Right renal cortex interstitium (tissue), 3 donors: ENCODE measurements at places on chromosomes 2 and 18.

GRCh38 chr18:45833846-45834245 is 8.4 kb downstream of the SIGLEC15 start:
- no peak for DNase-seq

- DNase-seq: no peak
Observed at GRCh38 chr2:226913641-226914040, 77.8 kb downstream of the RHBDD1 start.

DNA sequence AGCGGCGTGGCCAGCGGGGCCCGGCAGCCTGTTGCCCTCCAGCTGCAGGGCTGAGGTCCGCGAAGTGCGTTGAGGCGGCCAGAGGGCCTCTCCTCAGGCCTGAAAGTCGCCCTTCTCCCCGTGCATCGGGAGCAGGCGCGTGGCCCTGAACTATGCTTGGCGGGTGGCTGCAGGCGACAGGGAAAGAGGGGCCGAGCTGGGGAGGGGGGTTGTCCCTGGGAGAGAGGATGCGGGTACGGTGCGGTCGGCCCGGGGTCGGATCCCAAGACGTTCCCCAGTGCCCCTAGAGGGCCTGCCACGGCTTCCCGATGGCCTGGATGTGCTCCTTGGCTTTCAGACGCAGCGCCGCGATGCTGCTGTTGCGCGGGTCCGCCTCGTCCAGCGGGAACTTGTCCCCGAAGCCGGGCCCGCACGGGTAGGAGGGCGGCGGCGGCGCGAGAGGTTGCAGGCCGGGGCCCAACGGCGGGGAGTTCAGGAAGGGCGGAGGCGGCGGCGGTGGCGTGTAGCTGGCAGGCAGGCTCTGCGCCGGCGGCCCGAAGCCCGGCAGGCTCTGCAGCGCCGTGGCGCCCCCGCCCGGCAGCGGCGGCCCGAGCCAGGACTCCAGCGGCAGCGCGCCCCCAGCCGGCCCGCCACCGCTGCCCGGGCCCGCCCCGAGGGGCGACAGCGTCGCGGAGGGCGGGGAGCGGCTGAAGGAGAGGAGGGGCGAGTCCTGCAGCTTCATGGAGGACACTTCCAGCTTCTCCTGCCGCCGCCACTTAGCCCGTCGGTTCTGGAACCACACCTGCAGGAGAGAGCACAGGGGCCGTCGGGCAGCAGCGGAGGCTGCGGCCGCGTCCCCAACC is 4.3 kb downstream of the RAX start:
- no peak for DNase-seq

DNA sequence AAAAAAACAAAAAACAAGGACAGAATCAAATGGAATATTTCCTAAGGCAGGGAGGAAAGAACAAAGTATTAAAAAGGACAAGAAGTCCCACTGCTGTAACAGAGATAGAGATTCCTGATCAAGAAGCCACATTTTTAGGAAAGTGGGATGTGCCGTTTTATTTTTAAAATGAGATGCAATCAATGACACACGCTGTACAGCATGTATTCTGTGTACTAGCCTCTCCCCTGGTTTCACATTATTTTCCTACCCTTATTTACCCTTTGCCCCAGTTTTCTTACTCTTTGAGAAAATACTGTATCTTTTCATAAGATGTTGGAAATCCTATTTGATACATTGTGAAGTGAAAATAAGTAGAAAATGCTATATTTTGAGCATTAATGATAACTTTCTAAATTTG is 45.8 kb downstream of the E2F6 start:
- DNase-seq: no peak

GRCh38 chr18:50776383-50776782 is 43.4 kb downstream of the MRO start:
- no peak for DNase-seq

GRCh38 chr2:189426886-189427285 is 14.4 kb upstream of the WDR75 start:
- DNase-seq: no peak

DNA sequence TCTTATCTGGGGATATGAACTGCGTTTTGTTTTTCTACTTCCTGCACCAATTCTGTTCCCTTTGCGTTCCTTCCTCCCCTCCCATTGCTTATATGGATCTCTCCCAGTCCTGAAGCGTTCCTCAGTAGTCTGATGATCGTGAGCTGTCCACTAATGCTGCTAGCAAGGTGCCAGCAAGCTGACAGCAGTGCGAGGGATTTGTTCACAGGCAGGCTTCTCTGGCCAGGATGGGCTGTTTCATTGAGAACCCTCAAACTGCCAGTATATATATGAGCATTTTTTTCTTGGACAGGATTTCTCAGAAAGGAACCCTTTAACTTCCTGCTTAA is 40.1 kb downstream of the GTF3C3 start:
- no peak for DNase-seq

- DNase-seq: no peak
Observed at GRCh38 chr2:60271131-60271530, 282.3 kb downstream of the BCL11A start.

DNA sequence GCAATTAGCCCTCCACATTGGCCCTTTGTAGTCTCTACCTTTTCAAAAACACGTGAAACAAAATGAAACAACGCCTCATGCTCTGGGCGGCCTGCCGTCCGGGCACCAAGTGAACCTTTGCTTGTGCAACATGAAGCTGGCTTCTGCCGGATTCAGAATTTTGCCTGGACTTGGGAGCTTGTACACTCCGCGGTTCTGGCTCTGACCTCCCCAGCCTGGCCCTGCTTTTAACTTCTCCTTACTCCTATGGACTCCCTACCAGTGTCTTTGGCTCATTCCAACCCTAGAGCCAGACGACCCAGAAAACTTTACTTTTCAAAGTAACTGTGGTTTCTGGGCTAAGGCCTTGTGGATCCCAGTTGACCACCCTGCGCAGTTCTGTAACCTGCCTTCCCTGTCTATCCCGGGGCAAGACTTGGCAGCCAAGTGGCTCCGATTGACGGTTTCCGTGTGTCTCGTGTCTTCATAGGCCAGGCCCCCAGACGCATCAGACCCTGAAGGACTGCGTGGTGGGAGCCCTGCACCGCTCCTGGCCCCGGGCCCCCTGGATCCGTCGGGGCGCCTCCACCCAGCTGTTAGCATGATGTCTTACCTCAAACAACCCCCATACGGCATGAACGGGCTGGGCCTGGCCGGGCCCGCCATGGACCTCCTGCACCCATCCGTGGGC is 1.9 kb downstream of the OTX1 start:
- no peak for DNase-seq

DNA sequence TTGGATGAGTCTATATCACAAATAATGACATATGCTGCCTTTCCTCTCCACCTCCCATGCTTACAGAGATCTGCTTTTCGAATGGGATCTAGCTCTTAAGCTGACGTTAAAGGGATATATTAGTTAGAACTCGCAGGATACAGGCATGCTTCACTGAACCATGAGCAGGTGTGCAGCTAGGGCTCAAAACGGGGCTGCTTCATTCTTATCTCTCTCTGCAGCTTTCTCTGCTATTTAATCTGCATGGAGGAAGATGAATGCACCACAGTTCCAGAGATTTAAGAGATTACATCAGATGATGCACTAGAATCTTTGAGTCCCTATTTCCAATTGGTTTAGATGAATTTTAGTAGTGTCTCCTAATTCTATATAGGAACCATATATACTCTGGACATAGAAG is 327.0 kb downstream of the RAD51AP2 start:
- no peak for DNase-seq

DNA sequence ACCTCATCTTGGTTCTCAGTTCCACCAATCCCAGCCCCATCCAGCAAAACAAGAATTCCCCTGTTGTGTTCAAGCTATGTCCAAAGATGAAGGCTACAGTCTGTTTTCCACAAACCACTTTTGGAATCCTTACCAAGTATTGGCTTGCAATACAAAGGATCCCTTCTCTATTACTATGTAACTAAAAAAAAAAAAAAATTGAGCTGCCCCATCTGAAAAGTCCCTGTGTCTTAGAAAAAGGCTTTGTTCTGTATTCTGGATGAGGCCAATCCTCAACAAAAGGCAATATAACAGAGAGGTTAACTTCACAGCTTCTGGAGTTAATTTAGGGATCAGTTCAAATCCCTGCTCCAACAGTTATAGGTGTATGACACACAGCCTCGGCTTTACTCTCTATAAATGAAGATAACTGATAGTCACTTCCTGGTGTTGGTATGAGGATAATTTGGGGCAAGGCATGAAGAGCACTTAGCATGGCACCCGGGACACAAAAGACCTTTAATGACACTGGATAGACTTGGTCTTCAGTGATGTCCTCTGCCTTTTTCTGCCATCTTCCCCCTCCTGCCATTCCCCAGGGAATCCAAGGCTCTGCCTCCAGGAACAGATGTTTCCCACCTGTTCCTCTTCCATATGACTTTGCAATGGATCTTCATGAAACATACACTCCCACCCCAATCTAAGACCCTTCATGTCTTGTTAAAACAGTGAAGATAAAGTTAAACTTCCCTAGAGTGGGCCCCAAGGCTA is 61.2 kb upstream of the ATL2 start:
- no peak for DNase-seq

DNA sequence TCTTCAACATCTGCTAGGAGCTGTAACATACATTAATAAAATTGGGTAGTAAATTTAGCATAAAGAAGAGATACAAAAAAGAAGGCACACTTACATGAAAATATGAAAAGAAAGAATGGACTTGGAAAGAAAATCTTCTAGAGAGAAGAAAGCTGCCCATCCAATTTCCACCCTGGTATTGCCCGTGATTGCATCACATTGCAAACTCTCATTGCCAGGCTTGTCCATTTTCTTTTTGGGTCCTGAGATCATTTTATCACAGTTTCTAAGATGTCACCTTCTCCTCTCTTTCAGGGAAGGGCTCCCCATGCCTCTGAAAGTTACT is 321.5 kb downstream of the RND3 start:
- DNase-seq: no peak

- DNase-seq: no peak
Observed at GRCh38 chr2:229562472-229563127, 151.8 kb downstream of the DNER start.

DNA sequence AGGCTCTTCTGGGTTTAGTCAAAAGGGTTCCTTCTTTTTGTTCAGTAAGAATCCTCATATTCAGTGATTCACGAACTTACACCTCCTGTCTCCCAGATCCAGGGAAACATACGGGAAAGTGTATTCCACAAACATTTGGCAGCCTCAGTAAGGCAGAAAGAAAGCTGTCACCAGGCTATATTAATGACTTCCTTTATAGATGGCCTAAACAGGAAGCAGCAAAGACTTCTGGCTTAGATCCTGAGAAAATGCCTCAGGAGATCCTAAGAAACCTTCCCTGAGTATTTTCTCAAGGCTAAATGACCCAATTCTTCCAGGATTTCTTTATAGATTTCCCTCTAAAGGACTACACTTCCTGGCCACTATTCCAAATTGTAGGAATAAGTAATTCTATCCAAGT is 1995.5 kb upstream of the CELF4 start:
- DNase-seq: no peak
